ENCODE measurements at places on chromosomes 4 and X. TPM values are rescaled to one million over a fixed set of nuclear protein-coding genes. Genes with fewer than 3 reads are reported as not detected.

The HTT gene
- 52.2 TPM for total RNA-seq

The DCAF4L1 gene
- total RNA-seq = 0.33 TPM

The RNF150 gene
- total RNA-seq = not detected

The GUF1 gene
- total RNA-seq = 23.7 TPM

The TSPAN6 gene
- not detected for total RNA-seq

The EPHA5 gene
- not detected for total RNA-seq

The SORCS2 gene
- 0.05 TPM for total RNA-seq

The SLITRK4 gene
- total RNA-seq = not detected

The TEX13D gene
- total RNA-seq = not detected

The SSR4 gene
- total RNA-seq = 191 TPM

The HPGDS gene
- total RNA-seq = 0.66 TPM

The PNCK gene
- total RNA-seq = not detected

The HGFAC gene
- not detected for total RNA-seq

The PWWP3B gene
- not detected for total RNA-seq

The TAF9B gene
- 18.5 TPM for total RNA-seq

The CXCL10 gene
- 0.82 TPM for total RNA-seq

The TMPRSS11D gene
- not detected for total RNA-seq

The NLGN3 gene
- total RNA-seq = 0.87 TPM

The MMGT1 gene
- 17.4 TPM for total RNA-seq

The GPR143 gene
- total RNA-seq = not detected

The NLRP2B gene
- not detected for total RNA-seq

The SSX2B gene
- total RNA-seq = not detected

The SMIM31 gene
- total RNA-seq = not detected

The SYTL5 gene
- total RNA-seq = not detected

The ZNF718 gene
- 13.7 TPM for total RNA-seq

The PIGA gene
- total RNA-seq = 21.5 TPM

The KIAA1210 gene
- total RNA-seq = not detected

The HHIP gene
- not detected for total RNA-seq
